ENCODE measurements at places on chromosomes 5 and 9. TPM values are rescaled to one million over a fixed set of nuclear protein-coding genes. Genes with fewer than 3 reads are reported as not detected.

TAS2R1 gene
- total RNA-seq: not detected

C9 gene
- 0.16 TPM for total RNA-seq

PCDHA13 gene
- 0.16 TPM for total RNA-seq

DPYSL3 gene
- total RNA-seq: 115 TPM

FOXI1 gene
- not detected for total RNA-seq

DBH gene
- not detected for total RNA-seq
